ENCODE measurements at places on chromosomes 7 and 10.

DNA sequence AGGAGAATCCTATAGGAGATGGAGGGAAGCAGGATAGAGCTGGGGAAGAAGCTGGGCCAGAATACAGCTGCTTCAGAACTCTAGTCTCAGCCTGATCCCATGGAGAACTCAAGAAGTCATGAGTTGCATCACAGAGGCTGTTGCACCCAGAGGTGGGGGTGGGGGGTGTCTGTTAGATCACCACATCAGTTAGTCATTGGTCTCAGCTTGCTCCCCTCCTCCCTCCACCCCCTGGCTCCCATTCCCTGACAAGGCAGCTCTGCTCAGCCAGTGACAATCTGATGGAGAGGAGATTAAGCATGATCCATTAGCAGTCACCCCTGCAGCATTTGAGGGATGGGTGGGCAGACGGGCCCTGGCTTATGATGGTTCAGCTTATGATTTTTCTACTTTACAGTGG lies 58.4 kb upstream of the FGL2 start:
- no peak for DNase-seq

- DNase-seq, result no peak
Observed at GRCh38 chr10:86956195-86956847, 1.1 kb downstream of the MMRN2 start.

GRCh38 chr10:126501828-126502227 lies 113.6 kb upstream of the ADAM12 start:
- DNase-seq, result no peak

DNA sequence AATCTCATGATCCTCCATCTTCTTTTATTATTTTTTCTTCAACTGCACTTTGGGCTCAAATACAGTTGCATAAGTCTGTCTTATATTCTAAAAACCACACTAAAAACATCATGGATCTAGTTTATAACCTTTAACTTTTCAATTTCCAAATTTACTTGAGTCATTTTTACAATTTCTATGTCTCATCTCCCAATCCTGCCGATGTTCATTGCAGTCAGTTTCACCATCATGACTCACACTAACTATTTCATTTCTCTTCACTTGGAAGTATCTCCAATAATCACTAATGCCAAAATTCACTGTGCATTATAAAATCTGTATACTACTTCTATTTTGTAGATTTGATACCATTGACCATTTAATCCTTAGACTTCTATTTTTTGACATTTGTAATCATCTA lies 806.9 kb upstream of the SORCS1 start:
- no peak for DNase-seq
